Cardiac septum (tissue), 1 donor: ENCODE measurements at places on chromosomes 7 and 10. TPM values are rescaled to one million over a fixed set of nuclear protein-coding genes. Genes with fewer than 3 reads are reported as not detected.

GRCh38 chr10:74047304-74047703 is 49.4 kb downstream of the VCL start:
- DNase-seq, result no peak

GRCh38 chr7:151689196-151689971 is 169.7 kb upstream of the RHEB start:
- DNase-seq, result peak; percentile 85

DNA sequence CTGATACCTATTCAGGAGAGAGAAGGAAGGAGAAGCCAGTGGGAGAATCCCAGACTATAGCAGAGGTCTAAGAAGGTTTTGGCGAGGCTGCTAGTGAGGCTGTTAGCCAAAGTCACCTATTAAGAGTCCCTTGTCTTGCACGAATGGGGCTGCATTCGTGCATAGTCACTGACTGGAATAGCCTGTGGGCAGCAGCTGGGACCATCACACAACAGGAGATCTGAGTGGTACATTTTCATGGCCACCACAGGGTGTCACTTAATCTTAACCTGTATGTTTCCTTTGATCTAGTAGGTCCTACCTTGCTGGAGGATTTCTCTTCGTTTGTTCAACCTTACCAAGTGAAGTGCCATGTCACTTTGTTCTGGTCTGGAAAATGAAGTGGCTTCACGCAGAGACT is 319.9 kb downstream of the BMPER start:
- DNase-seq, result no peak

GRCh38 chr10:87750001-87750671 is 67.9 kb downstream of the ATAD1 start:
- no peak for DNase-seq

The OR2A5 gene
- not detected for total RNA-seq

The HMX2 gene
- not detected for total RNA-seq

The TIMM23 gene
- total RNA-seq, result 65.7 TPM
